ENCODE measurements at places on chromosomes 1 and 21. TPM values are rescaled to one million over a fixed set of nuclear protein-coding genes. Genes with fewer than 3 reads are reported as not detected.

The EDARADD gene
- 14.8 TPM for total RNA-seq

The AQP10 gene
- 0.27 TPM for total RNA-seq

The OR2T11 gene
- total RNA-seq = not detected

The RPL22 gene
- total RNA-seq = 499 TPM

The IQGAP3 gene
- 17.6 TPM for total RNA-seq

The EPRS1 gene
- total RNA-seq = 116 TPM
